ENCODE measurements at places on chromosomes 5 and 9. TPM values are rescaled to one million over a fixed set of nuclear protein-coding genes. Genes with fewer than 3 reads are reported as not detected.

PLEKHG4B gene
- total RNA-seq, result not detected

DPH7 gene
- total RNA-seq, result 9.2 TPM

TAF1L gene
- total RNA-seq, result not detected

ANKRD18A gene
- 0.87 TPM for total RNA-seq

ENTREP1 gene
- 0.25 TPM for total RNA-seq

DNA sequence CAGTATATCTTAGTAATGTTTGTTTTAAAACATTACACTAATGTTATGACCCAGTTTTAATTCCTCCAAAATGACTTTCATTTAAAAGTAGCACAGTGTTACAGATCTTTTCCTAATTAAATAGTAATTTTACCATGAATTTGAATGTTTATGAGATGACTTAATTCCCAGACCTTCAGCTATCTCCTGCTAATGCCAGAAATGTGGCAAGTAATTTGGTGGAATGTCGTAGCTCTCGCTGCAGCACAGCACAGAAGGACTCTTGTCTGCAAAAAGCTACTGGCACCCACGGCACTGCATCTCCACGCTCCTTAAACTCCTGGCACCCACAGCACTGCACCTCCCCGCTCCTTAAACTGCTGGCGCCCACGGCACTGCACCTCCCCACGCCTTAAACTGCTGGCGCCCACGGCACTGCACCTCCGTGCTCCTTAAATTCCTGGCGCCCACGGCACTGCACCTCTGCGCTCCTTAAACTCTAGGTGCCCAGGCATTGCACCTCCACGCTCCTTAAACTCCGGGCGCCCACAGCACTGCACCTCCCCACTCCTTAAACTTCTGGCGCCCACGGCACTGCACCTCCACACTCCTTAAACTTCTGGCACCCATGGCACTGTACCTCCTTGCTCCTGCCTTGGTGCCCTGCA, 163.1 kb downstream of the CDK5RAP2 start:
- DNase-seq, result no peak

- no peak for DNase-seq
These were observed 320.5 kb upstream of the CD180 start for GRCh38 chr5:67516948-67517565.

DNA sequence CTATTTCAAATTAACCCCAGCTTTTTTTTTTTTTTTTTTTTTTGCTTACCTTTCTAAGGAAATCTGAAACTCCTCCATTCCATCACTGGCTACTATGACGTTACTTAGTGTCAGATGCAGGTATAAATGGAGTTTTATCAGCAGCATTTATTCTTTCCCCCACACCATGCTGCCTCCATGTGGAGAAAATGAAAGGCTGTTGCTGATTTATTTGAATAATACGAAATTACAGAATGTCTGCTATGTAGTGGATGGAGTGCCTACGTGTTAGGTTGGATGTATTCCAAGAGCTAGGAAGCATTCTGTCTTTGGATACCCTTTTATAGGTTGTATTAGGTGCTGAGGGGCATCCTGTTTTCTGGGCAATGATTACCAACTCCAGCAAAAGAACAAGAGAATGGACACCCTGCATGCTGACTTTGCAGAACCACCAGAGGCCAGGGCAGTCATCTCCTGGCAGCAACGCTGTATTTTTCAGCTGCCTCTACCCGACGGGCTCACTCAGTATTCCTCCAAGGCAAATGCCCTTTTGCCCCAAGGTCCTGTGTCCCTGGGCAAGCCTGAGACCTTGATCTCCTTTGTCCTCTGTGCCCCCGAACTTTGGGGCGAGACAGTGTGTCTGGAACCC, 199.5 kb downstream of the ALDH1A1 start:
- no peak for DNase-seq

- no peak for DNase-seq
These were observed 1493.2 kb downstream of the MAT2B start for GRCh38 chr5:164998590-164998989.

GRCh38 chr5:120014535-120014934, 385.2 kb downstream of the FAM170A start:
- DNase-seq, result no peak

- DNase-seq, result no peak
These were observed 363.3 kb upstream of the RPS23 start for GRCh38 chr5:82641331-82642003.

DNA sequence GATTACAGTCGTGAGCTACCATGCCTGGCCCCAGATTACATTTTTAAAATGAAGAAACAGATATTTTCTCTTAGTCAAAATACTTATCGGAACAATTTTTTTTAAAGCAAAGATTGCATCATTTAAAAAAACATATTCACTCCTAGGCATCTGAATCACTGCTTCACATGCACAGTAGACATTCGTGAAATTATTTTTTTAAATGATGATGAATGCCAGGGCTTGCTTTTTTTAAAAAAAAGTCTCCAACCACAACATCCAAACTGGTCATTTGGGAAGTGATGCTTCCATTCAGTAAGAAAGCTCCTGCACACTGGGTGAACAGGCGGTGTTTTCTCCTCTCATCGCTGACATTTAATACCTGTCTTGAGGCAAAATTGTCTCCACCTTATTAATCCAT, 223.0 kb upstream of the DMRT1 start:
- DNase-seq, result no peak

- no peak for DNase-seq
These were observed 288.2 kb upstream of the MAP3K1 start for GRCh38 chr5:56527174-56527573.

GRCh38 chr5:146007270-146007669, 70.9 kb downstream of the SH3RF2 start:
- no peak for DNase-seq

DNA sequence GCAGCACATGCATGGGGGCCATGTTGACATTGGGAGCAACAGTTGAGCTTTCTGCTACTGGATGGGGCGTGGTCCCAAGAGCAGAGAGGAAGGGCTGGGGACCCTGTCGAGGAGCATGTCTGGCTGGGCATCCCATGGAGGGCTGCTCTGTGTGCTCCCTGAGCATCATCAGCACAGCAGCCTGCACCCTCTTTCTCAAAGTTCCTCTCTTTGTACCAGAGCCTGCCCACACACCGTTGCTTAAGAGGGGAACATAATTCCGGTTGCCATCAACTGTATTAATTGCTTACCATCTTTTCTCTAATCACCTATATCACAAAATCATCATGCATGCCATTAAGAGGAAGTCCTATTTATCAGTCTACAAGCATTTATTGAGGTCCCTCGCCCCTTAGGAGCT, 55.2 kb upstream of the DIRAS2 start:
- no peak for DNase-seq

All from right lobe of liver (tissue), 6 donors.